ENCODE measurements at places on chromosomes 3 and 15. TPM values are rescaled to one million over a fixed set of nuclear protein-coding genes. Genes with fewer than 3 reads are reported as not detected.

The STRA6 gene
- total RNA-seq: 3.7 TPM

The GPR171 gene
- not detected for total RNA-seq

The PLA2G4B gene
- 2.4 TPM for total RNA-seq

The ACKR4 gene
- total RNA-seq: not detected

The GOLGA8S gene
- total RNA-seq: not detected

The VGLL3 gene
- 1.2 TPM for total RNA-seq

The IRAK2 gene
- 3.3 TPM for total RNA-seq

The KCNMB2 gene
- total RNA-seq: 15.1 TPM

The PRKCD gene
- total RNA-seq: 0.82 TPM

The ASB14 gene
- under 0.01 TPM for total RNA-seq

The FGD5 gene
- total RNA-seq: 2.9 TPM

The SUSD5 gene
- total RNA-seq: 2.0 TPM

The NCBP2 gene
- 91.3 TPM for total RNA-seq

The PLA1A gene
- 0.41 TPM for total RNA-seq

The CGGBP1 gene
- total RNA-seq: 130 TPM

The LMCD1 gene
- total RNA-seq: 0.41 TPM

The NUP210 gene
- total RNA-seq: 6.5 TPM

The EFHB gene
- total RNA-seq: 0.41 TPM

The GJD2 gene
- 6.5 TPM for total RNA-seq

The SLC22A13 gene
- total RNA-seq: under 0.01 TPM

The SLC9C1 gene
- total RNA-seq: 0.41 TPM

The THAP10 gene
- 7.3 TPM for total RNA-seq

The MEF2A gene
- 37.5 TPM for total RNA-seq

The FOXP1 gene
- 118 TPM for total RNA-seq

The EPHB3 gene
- 5.7 TPM for total RNA-seq

The ANKRD63 gene
- 2.0 TPM for total RNA-seq

The POLQ gene
- total RNA-seq: 1.2 TPM

The GOLGA6D gene
- not detected for total RNA-seq

The IL5RA gene
- under 0.01 TPM for total RNA-seq

The PARP3 gene
- 3.3 TPM for total RNA-seq

The UPK1B gene
- total RNA-seq: not detected

The PROS1 gene
- 12.2 TPM for total RNA-seq

The ALDH1A3 gene
- total RNA-seq: 3.3 TPM

The TUSC2 gene
- 16.7 TPM for total RNA-seq

The SPTSSB gene
- total RNA-seq: 3.3 TPM

The ITIH1 gene
- not detected for total RNA-seq

The CFAP100 gene
- total RNA-seq: 3.7 TPM

The C2CD4A gene
- total RNA-seq: under 0.01 TPM

The TP63 gene
- 0.41 TPM for total RNA-seq

The CACNA2D2 gene
- 2.4 TPM for total RNA-seq

The P2RY12 gene
- total RNA-seq: 17.5 TPM

The SPSB4 gene
- total RNA-seq: 4.1 TPM

The ZNF80 gene
- total RNA-seq: not detected

The GLDN gene
- total RNA-seq: 2.0 TPM

The RAD54L2 gene
- total RNA-seq: 23.2 TPM

The GADL1 gene
- total RNA-seq: 5.3 TPM

The RFTN1 gene
- total RNA-seq: 11.0 TPM

The GOLGA8R gene
- total RNA-seq: 0.82 TPM

The IMPDH2 gene
- 190 TPM for total RNA-seq

The BOC gene
- 3.3 TPM for total RNA-seq

The RTP1 gene
- total RNA-seq: 0.41 TPM

The CCR3 gene
- total RNA-seq: not detected

The EXD1 gene
- total RNA-seq: 1.2 TPM

Measured in frontal cortex (tissue), 4 donors.